Esophagus mucosa (tissue), 1 donor: ENCODE measurements at places on chromosomes 1 and 21.

GRCh38 chr1:16082283-16083038, 9.0 kb upstream of the FAM131C start:
- peak; percentile 58 for ATAC-seq

DNA sequence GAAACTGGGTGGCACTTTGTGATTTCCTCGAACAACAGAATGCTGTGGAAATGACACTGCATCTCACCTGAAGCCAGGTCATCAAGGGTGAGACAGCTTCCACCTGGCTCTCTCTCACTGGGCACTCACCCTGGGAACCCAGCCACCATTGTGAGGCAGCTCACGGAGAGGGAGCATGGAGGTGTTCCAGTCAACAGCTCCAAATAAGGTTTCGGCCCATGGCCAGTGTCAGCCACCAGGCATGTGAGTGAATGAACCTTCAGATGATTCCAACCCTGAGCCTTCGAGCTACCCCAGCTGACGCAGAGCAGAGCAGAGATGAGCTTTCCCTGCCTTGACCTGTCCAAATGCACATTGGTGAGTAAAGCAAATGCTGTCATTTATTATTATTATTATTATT, 58.1 kb downstream of the SYDE2 start:
- ATAC-seq = no peak

GRCh38 chr1:85325920-85326319, 49.5 kb upstream of the BCL10 start:
- peak; percentile 22 for ATAC-seq

DNA sequence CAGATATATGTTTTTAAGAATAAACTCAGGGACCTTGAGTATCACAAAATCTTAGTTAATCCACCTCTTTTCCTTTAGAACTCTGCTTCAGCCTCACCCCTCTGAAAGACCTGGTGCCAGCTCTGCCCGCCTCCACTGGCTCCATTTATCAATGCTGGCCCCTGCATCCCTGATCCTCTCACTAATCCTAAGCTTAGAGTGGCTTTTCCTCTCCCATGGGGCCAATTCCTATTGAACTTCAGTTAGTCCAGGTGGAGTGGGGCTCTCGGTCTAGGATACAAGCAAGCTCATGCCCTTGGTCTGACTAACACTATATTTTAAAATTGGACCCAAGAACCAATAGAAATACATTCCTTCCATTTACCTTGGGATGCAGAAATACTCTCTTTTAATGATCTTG, 87.0 kb downstream of the RGS7 start:
- ATAC-seq = no peak

DNA sequence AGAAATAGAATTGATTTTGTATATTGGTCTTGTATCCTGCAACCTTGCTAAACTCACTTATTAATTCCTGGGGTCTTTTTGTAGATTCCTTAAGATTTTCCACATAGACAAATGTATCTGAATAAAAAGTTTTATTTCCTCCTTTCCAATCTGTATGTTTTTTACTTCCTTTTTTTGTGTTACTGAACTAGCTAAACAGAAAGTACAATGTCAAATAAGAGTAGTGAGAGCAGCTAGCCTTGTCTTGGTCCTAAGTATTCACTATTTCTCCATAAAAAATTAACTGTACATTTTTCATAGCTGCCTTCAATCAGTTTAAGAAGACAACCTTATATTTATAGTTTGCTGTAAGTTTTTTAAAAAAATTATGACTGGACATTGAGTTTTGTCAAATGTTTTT, 74.9 kb downstream of the FASLG start:
- no peak for ATAC-seq

DNA sequence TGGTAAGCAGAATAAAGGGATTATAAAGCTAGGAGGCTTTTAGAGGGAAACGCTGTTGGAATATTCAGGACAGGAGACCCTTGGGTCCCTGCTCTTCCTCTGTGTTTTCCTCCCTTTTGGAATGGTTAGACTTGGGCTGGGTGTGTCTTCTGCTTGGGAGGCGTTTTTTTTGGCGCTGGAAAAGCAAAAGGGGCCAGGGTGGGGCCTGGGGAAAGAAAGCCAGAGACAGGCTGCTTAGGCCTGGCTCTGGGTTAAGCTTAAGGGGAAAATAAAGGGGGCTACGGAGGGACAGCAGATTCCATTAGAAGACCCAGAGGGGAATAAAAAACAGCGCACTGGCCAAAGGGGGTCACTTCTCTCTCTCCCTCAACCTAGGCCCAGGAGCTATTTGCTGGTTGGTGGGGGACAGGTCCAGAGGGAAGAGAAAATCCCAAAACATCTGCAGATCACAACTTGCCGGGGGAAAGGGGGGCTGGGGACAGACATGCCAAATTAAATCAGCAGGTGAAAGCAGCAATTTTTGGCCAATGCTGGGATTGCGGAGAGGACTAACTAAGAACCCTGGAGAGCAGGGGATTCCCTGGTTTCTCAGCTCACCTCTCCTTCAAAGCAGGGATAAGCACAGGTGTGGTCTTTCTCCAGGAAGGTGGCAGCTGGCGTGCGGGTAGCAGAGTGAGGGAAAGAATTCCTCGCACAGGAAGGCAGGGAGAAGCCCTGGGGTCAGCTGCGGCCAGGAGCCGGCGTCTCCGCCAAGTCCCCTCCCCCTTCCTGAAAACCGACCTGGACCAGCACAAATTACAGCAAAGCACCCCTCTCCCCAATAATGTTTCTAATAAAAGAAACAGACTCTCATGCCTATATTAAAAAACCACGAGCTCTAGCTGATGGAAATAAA, 82.2 kb upstream of the AK4 start:
- no peak for ATAC-seq

DNA sequence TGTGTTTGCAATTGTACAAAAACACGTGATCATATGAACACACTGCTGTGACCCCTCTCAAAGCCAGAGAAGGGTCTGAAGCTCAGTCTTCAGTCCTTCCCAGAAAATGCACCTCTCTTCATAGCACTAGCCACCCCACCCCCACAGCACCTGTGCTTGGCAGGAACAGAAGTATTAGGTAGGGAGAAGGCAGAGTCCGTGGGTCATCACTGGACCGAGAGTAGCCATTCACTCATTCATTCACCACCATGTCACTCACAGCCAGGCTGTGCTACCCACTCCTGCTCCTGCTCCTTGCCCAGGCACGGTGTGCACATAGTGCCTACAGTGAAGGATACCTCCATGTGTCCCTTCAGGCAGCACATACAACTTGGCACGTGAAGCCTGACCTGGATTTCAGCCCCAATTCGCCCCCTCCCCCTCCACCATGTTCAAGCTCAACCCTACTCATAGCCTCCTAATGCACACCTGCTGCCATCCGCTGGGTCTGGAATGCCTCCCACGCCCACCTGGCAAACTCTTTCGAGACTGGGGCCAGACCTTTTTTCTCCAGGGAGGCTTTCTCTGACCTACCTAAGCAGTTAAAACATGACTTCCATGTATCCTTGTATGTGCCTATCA, 81.9 kb upstream of the GALNT2 start:
- no peak for ATAC-seq

DNA sequence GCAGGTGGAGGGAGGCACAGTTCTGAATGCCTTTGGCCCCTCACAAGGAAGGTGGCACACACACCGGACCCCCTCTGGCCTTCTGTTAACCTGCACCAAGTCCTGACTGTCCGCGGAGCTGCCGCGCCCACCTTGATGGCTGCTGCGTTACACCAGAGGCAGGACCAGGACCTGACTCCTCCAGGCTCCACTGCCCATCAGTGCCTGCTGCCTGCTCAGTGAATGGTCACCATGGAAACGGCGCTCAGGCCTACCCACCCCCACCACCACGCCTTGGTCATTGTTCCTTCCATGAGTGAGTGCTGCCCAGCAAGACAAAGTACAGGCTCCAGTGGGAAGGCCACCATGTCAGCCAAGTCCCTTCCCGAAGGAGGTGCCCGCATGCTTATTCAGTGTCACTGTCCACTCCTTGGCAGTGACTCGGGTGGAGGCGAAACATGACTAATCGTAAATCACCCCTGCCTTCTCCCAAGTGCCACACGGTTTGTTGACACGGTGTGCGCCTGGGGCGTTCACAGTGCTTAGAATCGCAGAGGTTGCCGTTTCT, 57.3 kb downstream of the SLC37A1 start:
- peak; percentile 32 for ATAC-seq

DNA sequence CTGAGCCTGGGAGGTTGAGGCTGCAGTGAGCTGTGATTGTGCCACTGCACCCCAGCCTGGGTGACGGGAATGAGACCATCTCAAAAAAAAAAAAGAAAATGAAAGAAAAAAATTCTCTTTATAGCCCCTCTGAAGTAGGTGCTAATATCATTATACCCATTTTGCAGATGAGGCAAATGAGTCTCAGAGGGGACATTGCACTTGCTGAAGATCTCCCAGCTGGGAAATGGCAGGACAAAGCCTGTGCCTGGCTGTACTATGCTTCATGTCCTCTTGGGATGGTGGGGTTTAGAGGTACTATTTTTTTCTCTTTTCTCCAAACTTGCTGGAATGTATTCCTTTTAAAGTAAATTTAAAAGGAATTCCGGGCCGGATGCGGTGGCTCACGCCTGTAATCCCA, 1.6 kb downstream of the SMPDL3B start:
- no peak for ATAC-seq

- ATAC-seq = peak; percentile 23
These were observed 72.7 kb downstream of the TRABD2B start for GRCh38 chr1:47924270-47925048.

- no peak for ATAC-seq
These were observed 3.2 kb downstream of the SLC25A33 start for GRCh38 chr1:9542430-9542829.

GRCh38 chr1:177274687-177275211, 104.0 kb downstream of the BRINP2 start:
- ATAC-seq = no peak

DNA sequence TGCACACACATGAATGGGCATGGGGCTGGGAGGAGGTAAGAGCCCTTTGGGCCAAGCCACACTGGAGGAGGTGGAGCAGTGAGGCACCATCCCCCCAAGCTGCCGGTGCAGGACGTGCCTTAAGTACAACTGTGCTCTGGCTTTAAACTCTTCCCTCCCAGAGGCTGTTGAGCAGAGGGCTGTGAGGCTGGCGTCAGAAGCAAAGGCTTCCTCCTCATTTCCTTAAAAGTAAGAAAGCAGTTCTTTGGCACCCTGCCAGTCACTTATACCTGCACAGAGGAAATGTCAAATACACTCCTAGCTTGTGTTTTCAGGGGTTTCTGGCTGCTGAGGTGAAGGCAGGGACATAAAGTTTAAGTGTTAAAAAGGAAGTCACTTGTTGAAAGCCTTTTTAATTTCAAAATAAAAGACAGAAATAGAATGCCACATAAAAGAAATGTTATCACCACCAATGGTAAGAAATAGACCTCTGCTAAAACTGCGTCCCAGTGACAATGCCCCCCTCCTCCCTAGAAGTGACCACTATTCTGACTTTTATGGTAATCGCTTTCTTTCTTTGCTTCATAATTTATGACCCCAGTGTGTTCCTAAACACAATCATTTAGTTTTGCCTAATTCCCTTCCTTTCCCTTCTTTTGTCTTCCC, 33.0 kb downstream of the LAMC2 start:
- peak; percentile 83 for ATAC-seq

- ATAC-seq = peak; percentile 1
These were observed 1.9 kb upstream of the IRF2BP2 start for GRCh38 chr1:234611847-234612351.

GRCh38 chr1:109765896-109766615, 2.3 kb upstream of the EPS8L3 start:
- no peak for ATAC-seq

DNA sequence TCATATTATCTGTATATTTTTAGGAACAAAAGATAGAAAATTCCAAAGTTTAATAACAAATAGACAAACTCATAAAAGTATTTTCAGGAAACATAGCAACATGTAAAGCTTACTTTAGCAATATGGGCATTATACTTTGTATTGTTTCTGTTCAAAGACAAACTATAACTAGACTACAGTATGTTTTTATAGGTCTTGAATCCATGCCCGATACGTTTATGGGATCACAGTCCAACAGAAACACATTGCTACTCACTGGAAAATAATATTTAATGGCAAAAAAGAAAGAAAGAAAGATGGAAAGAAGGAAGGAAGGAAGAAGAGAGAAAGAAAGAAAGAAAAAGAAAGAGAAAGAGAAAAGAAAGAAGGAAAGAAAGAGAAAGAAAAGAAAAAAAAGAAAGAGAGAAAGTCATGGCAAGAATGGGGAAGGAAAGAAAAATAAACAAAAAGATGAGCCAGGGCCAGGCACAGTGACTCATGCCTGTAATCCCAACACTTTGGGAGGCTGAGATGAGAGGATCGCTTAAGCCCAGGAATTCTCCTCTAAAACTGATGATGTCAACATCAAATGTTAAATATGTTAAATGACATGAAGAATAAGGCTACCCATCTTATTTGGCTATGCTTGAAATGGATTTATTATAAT, 32.7 kb downstream of the TM2D1 start:
- no peak for ATAC-seq

DNA sequence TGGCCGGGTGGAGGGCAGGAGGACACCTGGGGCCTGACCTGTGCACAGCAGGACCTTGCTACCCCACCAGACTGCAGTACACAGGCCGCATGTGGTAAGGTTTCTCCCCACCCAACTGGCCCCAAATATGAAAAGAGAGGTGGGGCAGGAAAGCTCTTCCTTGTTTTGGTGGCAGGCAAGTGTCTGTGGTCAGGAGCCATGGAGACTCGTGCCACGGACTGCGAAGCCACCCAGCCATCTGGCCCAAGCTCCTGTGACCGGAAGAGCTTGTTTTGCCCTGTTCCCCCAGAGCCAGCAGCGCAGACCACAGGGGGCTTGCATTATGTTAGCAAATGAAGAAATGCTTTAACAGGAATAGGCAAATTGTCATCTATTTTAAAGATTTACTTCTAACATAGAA, 54.9 kb downstream of the OLIG1 start:
- no peak for ATAC-seq

DNA sequence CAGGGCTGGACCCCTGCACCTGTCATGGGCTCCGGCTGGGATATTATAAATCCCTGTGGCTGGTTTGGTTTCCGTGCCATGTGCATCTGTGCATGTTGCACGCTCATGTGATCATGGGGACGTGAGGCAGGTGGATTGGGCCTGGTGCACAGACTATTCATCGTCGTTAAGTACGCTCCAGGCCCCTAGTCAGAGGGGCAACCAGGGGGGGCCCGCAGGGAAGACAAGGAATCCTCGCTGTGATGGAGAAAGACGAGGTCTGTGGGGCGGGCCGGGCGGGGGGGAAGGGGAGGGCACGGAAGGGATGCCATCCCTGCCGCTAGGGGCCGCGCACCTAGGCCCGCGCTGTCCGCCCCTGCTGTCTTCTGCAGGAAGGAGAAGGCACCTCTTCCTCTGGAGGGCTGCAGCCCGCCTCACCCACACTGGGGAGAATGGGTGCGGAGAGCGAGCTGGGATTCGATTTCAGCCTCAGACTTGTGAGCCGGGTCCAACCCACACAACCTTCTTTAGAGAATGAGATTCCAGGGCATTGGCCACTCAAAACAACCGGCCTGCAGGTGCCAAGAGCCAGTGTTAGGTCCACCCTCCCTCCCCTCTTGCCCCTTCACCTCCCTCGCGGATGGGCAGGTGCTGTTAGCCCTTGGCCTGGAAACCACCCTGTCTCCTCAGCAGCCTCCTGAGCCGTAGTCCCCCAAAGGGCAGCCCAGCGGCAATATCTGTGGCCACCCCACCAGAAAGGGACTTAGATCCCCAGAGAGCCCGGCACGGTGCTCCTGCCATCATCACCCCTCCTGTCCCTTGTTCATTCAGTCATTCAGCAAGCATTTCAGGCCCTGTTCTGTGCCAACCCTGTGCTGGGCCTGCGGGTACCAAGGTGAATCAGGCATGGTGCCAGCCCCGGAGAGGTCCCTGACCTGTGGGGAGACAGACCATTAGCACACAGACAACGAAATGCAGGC, 950 bp upstream of the LRP8 start:
- ATAC-seq = no peak

- ATAC-seq = no peak
These were observed 221.4 kb upstream of the TMEM51 start for GRCh38 chr1:14932034-14932638.

- no peak for ATAC-seq
These were observed 276.3 kb downstream of the MATN1 start for GRCh38 chr1:30447080-30447479.
